ENCODE measurements at places on chromosomes 16 and 17. TPM values are rescaled to one million over a fixed set of nuclear protein-coding genes. Genes with fewer than 3 reads are reported as not detected.

DNA sequence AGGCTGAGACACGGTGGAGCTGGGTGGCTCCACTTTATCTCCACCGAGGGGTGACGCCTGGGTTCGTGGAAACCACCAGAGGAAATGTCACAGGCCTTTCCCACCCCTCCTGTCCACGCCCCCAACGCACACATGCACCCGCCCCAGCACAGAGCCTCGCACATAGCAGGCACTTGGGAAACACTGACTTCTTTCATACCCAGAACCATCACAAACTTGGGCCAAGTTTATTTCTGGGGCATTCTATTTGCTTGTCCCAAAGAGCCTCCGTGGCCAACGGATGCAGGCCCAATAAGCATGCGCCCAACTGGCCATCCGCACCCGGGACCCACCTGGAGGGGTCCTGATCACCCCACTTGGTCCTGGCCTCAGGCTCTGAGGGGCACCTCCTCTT lies 3.3 kb downstream of the BCAR1 start:
- DNase-seq = no peak

- no peak for DNase-seq
Measured at GRCh38 chr16:3097266-3097665, 1.8 kb downstream of the ZSCAN10 start.

DNA sequence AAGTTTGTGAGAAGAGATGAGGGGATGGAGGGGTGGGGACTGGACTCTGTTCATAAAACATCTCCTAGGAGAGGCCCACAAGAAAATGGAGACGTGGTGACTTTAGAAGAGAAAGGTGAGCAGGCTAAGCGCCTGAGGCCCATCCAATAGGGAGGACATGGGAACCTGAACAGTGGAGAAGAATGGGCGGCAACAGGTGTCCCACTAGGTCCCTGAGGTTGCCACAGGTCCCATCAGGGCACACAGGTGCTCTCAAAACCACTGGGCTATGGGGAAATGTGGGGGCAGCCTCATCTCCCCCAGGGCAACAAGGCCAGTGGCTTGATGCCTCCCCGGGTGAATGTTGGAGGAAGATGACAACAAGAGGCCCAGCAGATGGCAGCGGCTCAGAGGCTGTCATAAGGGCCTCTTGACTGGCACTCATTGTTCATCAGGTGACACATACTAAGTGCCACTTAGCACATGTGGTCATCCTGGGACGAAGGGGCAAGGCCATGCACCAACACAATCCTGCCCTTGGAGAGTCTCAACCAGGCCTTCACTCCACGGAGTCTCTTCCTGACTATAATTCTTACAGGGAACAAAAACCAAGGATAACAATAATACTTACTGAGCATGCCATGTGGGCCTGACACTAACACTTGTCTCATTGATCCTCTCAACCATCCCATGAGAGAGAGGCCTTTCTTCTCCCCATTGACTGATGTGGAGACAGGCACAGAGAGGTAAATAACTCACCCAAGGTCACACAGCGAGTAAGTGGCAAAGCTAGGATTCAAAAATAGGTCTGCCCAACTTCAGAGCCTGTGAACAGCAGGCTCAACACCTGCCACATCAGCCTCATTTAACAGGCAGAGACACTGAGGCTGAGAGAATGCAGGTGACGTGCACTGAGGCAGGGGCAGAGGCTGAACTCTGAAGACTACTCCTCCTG lies 38.0 kb downstream of the CUEDC1 start:
- DNase-seq = no peak

DNA sequence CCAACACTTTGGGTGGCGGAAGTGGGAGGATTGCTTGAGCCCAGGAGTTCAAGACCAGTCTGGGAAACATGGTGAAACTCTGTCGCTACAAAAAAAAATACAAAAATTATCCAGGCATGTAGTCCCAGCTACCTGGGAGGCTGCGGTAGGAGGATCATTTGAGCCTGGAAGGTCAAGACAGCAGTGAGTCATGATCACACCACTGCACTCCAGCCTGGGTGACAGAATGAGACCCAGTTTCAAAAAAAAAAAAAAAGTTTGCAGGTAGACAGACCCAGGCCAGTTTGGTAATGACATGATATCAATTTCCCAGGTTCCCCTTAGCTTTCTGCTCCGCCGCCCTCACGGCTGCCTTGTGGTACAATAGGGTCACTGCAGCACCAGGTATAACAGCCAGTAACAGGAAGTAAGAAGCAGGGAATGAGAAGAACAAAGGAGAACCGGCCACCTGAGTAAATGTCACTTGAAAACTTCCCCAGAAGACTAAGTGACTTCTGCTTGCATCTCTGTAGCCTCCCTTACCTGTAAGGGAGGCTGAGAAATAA lies 201.2 kb upstream of the HSBP1 start:
- DNase-seq = no peak

- peak; percentile 52 for DNase-seq
Measured at GRCh38 chr17:39026980-39027451, 59.8 kb upstream of the FBXO47 start.

- DNase-seq = no peak
Measured at GRCh38 chr16:27576729-27577128, 26.8 kb downstream of the KATNIP start.

GRCh38 chr17:72562615-72563188 lies 441.9 kb downstream of the SOX9 start:
- DNase-seq = no peak

GRCh38 chr17:76948726-76949342 lies 80.6 kb downstream of the MGAT5B start:
- DNase-seq = no peak

GRCh38 chr16:30964574-30965226 lies 7.1 kb downstream of the SETD1A start:
- DNase-seq = no peak

- DNase-seq = no peak
Measured at GRCh38 chr17:57166803-57167202, 81.8 kb downstream of the AKAP1 start.

DNA sequence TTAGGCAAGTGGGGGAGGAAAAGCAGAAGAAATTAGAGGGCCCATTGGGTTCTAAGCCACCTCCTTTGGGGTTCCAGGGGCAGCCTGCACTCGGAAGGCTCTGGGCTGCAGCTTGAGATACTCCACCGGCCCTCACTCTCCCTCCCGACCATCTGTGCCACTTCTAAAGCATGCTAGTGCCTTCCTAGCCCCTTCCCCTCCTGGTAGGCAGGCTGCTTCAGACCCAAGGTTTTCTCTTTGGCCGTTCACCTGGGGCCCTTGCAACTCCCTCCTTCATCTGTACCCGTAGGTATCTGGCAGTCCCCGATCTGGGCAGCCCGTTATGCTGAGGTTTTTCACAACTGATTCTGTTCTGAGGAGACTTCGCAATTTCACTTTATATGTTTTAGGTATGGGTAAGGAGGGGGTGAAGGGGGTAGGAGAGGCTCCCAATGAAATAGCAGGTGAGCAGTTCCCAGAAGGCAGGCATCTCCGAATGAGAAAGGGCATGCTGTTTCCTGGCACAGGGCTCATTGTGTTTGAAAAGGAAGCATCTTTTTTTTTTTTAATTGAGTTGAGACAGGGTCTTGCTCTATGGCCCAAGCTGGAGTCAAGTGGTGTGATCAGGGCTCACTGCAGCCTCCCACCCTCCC lies 98.7 kb downstream of the RAB11FIP4 start:
- no peak for DNase-seq

- DNase-seq = no peak
Measured at GRCh38 chr17:4560421-4560820, at the start of gene GGT6. Gene GGT6 (minus strand): TSS chr17:4560577. CDS start chr17:4560521, 56 bp downstream.

TMEM114 gene
- not detected for total RNA-seq

GPR179 gene
- not detected for total RNA-seq

TP53TG3 gene
- not detected for total RNA-seq

SIRT7 gene
- total RNA-seq = 87.1 TPM

FBXO47 gene
- total RNA-seq = not detected

CPPED1 gene
- 1.5 TPM for total RNA-seq

AGRP gene
- not detected for total RNA-seq

SLC4A1 gene
- not detected for total RNA-seq

Data from uterus (tissue), 4 donors.